Daoy (cell line): ENCODE measurements at places on chromosomes 12 and 14. TPM values are rescaled to one million over a fixed set of nuclear protein-coding genes. Genes with fewer than 3 reads are reported as not detected.
A peak's percentile ranks its signal among the peaks of the same experiment; 100 is the strongest.

DNA sequence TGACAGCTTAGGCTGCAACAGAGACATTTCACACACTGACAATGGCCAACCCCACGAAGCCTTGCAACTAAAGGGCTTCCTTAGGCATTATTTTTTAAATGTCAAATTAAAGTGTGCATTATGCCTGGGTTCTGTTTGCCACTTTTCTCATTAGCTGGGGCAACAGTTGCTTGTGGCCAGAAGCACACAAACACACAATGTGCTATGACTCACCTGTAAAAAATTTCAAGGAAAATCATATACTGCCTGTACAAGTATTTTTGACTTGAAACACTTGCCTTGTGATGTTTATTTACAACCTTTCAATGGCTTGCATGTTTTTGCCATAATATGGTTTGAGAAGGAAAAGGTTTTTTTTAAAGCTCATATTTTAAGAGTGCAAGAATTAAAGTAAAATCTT, 1.9 kb downstream of the NTN4 start:
- DNase-seq, result peak; percentile 38

The FAM181A gene
- total RNA-seq, result not detected in 2 replicates

The OR6C2 gene
- not detected in 2 replicates for total RNA-seq

DNA sequence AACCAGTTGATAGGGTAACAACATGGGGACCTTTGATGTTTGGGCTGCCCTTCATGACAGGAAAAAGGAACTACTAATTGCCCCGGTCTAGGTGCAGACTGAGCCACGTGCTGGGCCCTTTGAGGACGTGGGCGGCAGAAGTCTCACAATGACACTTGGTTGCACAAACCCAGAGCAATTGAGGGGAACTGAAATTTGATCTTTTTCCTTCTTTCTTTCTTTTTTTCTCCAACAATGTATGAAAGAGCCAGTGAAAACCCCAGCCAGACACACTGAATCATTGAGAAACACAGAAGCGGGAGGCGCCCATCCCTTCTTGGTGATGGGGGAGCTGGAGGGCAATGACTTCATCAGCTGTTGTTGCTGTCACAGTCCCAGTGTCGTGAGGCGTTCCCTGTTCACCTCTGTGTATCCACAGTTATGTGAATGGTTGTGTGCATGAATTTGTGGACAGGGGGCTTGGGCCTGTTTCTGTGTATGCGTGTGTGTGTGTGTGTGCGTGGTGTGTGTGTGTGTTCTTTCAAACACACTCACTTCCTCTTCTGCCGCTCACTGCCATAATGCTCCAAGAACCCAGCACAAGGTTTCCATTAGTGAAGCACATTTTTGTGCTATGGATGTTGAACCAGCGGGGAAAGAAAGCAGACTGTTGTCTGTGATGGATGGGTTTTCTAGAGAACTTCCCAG, 137.5 kb upstream of the CCND2 start:
- peak; percentile 60 for DNase-seq

The PDE3A gene
- total RNA-seq, result 0.17 and 0.57 TPM in 2 replicates

GRCh38 chr12:82438356-82438755, 80.0 kb downstream of the METTL25 start:
- no peak for DNase-seq

DNA sequence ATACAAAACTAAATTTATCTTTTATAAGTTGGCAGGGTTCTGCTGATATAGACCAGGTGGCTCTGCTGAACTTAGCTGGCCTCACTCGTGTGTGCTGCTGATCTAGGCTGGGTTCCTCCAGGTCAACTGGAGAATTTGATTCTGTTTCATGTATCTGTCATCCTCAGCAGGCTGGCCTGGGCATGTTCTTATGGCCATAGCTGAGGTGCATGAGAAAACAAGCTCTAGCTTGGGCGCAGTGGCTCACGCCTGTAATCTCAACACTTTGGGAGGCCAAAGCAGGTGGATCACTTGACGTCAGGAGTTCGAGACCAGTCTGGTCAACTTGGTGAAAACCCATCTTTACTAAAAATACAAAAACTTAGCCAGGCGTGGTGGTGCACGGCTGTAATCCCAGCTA, 24.3 kb upstream of the BCL2L14 start:
- DNase-seq, result no peak
